Activated effector memory CD4-positive, alpha-beta T cell treated with Interleukin-2 at 50 U/mL for 16 hours (primary cell): ENCODE measurements at places on chromosomes 4 and X.

GRCh38 chr4:150482581-150482980 is 99.4 kb upstream of the MAB21L2 start:
- DNase-seq, result no peak

DNA sequence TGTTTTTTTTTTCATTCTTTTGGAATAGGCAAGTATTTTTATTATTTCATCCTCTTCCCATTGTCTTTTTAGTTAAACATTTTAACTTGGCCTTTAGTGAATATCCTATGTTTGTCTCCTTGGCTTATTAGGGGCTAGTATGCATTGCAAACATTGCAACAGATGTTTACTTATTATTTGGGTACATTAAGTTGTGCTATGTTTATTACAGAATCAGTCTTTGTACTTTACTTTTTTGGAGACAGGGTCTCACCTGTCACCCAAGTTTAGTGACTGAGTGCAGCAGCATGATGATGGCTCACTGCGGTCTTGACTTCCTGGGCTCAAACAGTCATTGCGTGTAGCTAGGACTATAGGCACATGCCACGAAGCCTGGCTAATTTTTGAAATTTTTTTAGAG is 51.1 kb upstream of the NUDT6 start:
- DNase-seq, result no peak

DNA sequence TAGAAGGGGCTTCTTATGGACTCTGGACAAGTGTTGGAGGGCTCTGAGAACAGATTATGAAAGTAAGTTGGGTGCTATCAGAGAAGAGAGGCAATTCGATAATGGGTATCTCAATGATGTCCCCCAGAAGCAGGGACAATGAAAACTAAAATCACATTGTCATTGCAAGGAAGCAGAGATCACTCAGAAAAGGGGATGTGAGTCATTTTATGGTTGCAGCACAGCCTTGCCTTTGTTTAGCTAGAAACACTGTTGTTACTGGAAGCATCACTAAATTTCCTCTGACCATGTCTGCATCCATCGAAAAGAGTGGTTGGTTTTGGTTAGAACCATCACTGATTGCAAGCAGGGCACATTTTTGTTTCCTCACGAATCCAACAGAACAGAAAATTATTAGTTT is 246.8 kb upstream of the NWD2 start:
- no peak for DNase-seq

GRCh38 chr4:97396605-97397004 is 746.7 kb downstream of the STPG2 start:
- DNase-seq, result no peak

- no peak for DNase-seq
Observed at GRCh38 chr4:64682946-64683345, 273.7 kb upstream of the TECRL start.

DNA sequence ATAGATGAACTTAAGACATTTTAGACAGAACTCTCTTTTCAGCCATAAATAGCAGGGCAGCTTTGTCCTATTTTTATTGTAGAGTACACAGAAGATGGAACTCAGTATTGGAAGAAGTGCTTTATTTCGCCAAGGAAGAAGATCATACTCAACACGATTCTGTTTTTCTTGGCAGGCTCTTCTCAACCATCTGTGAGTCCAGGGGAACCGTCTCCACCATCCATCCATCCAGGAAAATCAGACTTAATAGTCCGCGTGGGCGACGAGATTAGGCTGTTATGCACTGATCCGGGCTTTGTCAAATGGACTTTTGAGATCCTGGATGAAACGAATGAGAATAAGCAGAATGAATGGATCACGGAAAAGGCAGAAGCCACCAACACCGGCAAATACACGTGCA is 37.6 kb downstream of the KIT start:
- DNase-seq, result no peak

GRCh38 chrX:17370191-17370590 is 4.8 kb upstream of the NHS start:
- DNase-seq, result no peak

DNA sequence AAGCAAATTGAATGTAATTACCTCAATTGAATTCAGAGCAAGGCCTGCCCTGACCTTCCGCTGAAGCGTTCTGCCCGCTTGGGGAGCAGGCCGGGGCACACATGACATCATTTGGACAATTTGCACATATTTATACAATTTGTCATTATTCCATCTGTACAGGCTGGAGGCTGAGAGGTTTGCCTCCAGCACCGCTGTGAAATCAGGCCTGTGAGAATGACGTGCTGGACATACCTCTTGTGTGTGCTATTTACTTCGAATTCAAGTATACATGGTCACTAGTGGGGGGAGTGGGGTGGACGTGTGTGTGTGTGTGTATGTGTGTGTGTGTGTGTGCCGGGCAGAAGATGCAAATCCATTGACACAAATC is 285.6 kb downstream of the SHOX start:
- no peak for DNase-seq

- DNase-seq, result no peak
Observed at GRCh38 chrX:6223516-6223915, 5.2 kb downstream of the NLGN4X start.

GRCh38 chr4:153649572-153649991 is 34.5 kb upstream of the TLR2 start:
- DNase-seq, result no peak

- no peak for DNase-seq
Observed at GRCh38 chrX:103520386-103520785, 1.1 kb upstream of the RAB40A start.

DNA sequence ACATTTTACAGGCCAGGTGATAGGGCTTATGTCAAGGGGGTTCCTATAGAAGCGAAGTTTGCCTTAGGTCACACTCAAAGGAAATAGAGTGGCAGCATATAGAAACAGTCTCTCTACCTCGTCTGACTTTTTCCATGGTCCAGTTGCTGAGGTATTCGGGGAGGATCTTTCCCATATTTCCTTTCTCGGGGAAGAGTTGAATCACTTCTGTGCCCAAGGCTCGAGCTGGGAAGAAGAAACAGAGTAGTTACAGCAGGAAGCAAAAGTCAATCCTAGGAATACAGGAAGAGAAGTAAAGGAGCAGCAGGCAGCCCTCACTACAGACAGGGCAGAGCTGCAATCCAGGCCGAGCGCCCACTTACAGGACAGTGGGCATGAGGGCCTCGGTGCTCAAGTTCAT is 26.7 kb upstream of the ELF4 start:
- no peak for DNase-seq

GRCh38 chrX:139882299-139882698 is 50.6 kb downstream of the ATP11C start:
- DNase-seq, result no peak

DNA sequence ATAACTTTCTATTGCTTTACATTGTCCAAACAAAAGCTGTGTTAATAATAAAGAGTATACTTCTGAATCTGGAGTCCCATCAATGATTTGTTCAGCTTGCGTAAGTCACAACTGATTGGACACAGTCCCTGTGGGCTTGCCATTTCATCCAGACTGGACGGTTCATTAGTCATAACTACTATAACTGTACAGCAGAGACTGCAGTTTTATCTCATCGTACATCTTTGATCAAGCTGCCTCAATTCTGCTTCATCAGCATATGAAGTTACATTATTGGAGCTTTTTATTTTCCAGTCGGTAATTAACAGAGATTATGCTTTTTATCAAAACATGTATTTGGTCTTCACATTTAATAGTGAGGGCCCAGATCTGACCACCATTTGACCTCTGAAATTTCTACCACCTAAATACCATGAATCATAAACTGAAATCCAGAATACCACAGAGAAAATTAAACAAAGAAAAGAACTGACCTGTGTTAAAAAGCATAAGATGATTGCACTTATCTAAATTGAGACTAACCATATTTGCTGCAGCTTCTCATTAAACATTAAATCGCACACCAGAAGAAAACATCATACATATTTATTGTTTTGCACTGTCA is 12.5 kb upstream of the MAB21L2 start:
- no peak for DNase-seq

DNA sequence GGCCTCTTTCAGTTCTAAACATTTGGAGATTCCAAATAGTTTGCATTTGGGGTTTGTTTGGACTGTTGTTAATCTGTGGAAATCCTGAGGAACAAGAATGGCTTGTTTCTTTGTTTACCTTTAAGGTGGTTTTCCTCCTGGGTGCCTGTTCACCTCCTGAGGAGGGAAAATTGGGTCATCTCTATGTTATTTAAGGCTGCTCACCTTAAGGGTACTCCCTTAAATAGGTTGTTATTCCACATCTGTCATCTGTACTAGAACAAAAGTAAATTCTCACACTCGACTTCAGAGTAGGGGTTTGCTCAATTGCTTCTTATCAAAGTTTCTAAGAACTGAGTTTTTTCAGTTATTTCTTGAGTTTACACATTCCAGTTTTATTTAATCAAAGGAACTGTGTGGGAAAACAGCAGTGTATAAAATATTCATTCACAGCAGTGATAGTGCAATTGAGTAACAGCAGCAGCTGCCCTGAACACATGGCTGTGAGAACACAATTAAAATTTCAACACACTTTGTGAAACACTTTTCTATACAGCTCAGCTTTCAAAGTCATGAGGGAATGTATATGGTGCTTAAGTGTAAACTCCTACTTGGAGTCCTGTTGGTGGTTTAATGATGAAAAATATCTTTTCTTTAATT is 238.5 kb upstream of the PGRMC2 start:
- DNase-seq, result no peak

GRCh38 chr4:146428298-146428697 is 93.4 kb downstream of the SLC10A7 start:
- DNase-seq, result no peak

GRCh38 chr4:52423967-52424366 is 235.1 kb downstream of the USP46 start:
- no peak for DNase-seq

GRCh38 chr4:54041100-54041499 is 23.3 kb downstream of the CHIC2 start:
- DNase-seq, result no peak

DNA sequence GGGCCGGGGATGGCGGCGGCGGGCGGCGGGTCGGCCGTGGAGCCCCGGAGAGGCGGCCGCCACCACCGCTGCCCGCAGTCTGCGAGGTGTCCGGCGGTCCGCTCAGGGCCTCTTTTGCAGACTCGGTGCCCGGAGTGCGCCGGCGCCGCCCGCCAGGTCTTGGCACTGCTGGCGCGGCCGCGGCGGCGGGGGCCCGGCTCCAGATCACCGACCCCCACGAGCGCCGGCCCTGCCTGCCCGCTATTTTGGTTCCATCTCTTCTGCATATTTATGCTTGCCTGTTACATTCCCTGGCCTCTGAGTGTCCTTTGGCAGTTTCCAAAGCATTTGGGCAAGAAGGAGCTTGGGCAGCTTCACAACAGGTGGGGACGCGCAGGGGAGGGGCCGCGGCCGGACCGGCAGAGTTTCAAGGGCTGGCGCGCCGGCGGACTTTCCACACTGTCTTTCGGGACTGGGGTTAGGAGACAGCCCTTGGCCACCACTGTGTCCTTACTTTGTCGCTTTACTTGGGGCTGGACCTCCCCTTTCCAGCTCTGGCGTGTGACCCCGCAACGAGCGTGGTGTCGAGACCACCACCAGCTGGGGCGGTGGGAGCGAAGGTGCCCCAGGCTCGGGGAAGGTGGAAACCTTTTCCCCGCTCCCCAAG is 668 bp upstream of the TAPT1 start:
- DNase-seq, result peak; percentile 20

DNA sequence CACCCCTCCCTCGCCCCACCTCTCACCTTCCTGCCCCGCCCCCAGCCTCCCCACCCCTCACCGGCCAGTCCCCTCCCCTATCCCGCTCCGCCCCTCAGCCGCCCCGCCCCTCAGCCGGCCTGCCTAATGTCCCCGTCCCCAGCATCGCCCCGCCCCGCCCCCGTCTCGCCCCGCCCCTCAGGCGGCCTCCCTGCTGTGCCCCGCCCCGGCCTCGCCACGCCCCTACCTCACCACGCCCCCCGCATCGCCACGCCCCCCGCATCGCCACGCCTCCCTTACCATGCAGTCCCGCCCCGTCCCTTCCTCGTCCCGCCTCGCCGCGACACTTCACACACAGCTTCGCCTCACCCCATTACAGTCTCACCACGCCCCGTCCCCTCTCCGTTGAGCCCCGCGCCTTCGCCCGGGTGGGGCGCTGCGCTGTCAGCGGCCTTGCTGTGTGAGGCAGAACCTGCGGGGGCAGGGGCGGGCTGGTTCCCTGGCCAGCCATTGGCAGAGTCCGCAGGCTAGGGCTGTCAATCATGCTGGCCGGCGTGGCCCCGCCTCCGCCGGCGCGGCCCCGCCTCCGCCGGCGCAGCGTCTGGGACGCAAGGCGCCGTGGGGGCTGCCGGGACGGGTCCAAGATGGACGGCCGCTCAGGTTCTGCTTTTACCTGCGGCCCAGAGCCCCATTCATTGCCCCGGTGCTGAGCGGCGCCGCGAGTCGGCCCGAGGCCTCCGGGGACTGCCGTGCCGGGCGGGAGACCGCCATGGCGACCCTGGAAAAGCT is at the start of the genes HTT and HTT-AS:
Gene HTT, plus strand, starts transcription at position 604 of the 768 bp plus-strand sequence. Its CDS starts 145 bp downstream, at position 749.
Gene HTT-AS, minus strand, starts transcription at position 461 of the 768 bp plus-strand sequence.
- peak; percentile 94 for DNase-seq

- DNase-seq, result no peak
Observed at GRCh38 chr4:182246401-182247205, 3.4 kb downstream of the TENM3 start.

DNA sequence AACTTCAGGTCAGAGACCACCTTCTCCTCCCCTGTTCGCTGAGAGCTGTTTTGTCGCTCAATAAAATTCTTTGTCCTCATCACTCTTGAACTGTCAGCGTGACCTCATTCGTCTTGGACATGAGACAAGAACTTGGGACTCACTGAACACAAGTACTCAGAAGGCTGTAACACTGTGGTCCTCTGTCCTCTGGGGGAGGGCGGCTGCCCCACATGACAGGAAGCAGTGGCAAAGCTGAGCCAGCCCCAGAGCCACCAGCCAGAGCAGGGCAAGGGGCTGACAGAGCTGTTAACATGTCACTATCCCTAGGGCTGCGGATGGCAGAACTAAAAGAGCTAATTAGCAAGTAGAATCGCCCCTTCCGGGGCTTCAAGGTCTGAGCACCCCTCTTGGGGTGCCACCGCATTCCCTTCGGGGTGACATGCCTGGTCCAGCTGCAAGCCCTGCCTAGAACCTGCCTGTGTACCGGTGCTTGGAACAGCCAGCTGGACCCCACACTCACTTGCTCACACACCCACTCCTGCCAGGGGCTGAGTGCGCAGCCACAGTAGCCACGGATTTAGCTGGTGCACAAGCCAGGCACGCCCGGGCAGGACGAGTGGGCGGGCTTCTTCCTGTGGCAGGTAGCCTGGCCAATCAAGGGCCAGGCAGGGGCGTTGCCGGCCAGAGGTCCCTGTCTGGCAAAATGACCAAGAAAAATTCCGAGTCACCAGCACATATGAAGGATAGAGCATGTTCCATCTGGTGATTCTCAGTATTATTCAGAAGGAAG is 648.6 kb upstream of the AGA start:
- DNase-seq, result no peak

DNA sequence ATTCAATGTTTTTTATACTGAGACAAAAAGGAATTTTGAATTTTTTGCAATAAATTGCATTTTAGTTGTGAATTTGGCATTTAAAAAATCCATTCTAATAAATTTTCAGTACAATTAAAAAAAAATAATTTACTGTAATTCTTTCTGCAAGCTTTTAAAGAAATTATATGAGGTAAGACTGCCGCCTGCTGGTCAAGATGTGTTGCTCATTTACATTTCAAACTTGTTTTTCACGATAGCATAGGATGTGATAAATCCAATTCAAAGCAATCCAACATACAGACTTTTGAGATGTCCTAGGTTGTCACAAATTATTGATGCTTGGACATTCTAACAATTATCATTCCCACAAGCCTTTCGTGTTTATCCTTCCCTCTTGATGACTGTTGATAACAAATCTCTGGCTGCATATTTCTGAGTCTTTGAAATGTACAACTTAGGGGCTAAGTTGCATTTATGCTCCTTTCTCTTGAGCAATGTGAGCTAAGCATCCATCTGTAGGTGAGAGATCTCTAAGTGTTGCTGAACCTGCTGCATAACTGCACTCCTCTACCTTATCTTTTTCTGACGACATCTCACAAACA is 21.7 kb upstream of the MFAP3L start:
- no peak for DNase-seq
